ENCODE measurements at places on chromosomes 1 and 21.
A peak's percentile ranks its signal among the peaks of the same experiment; 100 is the strongest.

DNA sequence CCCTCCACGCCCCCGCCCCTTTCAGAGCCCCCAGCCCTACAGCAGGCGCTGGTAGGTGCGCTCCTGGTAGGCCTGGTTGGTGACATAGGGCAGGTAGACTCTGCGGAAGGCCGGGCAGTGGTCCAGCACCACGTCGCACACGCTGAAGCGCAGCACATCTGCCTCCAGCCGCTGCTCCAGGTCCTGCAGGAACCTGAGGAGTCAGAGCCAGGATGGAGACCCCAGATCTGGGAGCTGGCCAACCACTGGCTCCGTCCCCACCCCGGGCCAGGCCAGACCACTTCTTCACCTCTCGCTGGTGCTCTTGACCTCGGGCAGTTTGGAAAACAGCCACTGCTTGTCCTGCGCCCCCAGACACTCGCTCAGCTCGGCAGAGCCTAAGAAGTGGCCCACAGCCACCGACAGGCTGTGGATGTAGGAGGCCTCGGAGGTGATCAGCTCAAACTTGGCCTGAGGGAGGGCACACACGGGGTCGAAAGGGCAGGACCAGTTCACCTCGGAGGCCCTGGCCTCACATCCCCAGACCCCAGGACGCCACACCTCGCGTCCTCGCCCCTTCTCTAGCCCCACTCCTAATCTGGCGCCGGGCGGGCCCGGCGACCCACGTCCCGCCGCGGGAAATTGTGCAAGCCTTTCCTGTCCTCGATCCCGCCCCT is 6.4 kb downstream of the ARHGEF19 start:
- DNase-seq, result no peak

- no peak for DNase-seq
Measured at GRCh38 chr1:98963064-98963758, 41.5 kb downstream of the PLPPR5 start.

DNA sequence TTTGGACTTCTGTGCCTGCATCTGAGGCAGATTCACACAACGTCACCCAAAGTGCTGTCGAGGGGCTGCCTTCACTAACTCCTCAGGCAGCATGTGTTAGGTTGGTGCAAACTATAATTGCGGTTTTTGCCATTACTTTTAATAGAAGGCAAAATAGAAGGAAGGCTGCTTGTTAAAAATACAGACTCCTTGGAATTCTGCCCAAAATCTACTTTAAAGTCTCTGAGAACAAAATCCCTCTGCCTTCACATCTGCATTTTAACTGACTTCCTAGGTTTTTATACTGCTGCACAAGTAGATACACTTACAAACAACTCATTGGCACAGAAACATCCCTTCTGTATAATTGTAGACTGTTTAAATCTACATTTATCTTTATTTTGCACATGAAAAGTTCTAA is 41.3 kb upstream of the SLC19A2 start:
- no peak for DNase-seq

DNA sequence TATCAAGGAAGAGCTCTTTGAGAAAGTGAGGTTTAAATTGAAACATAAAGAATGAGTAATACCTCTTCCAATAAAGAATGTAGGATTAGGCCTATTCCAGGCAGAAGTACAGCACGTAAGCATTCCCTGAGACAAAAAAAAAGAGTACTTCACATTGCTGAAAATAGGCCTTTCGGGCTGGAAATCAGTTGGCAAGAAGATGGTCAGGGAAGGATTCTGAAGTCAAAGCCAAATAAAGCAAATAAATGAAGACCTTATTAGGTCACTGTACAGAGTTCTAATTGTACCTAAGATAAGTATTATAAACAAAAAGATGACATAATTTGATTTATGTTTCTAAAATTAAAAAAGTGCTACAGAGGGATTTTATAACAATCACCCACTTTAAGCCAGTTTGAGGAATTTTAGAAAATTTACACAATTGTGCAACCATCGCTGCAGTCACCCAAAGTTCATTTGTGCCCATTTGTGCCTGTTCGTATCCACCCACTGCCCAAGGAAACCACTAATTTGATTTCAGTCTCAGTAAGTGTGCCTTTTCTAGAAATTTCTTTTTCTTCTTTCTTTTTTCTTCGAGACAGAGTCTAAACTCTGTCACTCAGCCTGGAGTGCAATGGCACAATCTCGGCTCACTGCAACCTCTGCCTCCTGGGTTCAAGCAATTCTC is 58.6 kb downstream of the FMO4 start:
- no peak for DNase-seq

- DNase-seq, result no peak
Measured at GRCh38 chr1:2412773-2413494, 570 bp upstream of the PEX10 start.

- no peak for DNase-seq
Measured at GRCh38 chr1:33428661-33429060, 2.2 kb downstream of the PHC2 start.

- DNase-seq, result no peak
Measured at GRCh38 chr1:167158813-167159275, 61.8 kb upstream of the POU2F1 start.

DNA sequence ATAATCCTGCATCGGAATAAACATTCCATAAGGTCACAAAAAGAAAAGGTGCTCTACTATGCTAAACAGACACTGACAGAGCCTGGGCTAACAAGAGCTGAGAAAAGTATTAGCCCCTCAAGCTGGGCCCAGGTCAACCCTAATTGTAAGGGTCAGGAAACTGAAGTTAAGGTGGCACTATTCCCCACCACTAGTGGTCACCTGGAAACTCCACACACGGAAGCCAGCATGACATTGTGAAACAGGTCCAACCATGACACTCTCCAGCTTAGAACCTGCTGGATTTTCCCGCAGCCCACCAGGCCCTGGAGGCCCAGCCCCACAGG is 1.2 kb downstream of the PTTG1IP start:
- no peak for DNase-seq

- DNase-seq, result no peak
Measured at GRCh38 chr1:111197598-111198284, 2.7 kb downstream of the DENND2D start.

GRCh38 chr1:223421025-223421424 is 27.8 kb downstream of the CCDC185 start:
- DNase-seq, result no peak

- no peak for DNase-seq
Measured at GRCh38 chr1:207018707-207019106, 13.8 kb downstream of the C1orf116 start.

GRCh38 chr21:36923270-36923669 is 43.2 kb downstream of the HLCS start:
- DNase-seq, result no peak

DNA sequence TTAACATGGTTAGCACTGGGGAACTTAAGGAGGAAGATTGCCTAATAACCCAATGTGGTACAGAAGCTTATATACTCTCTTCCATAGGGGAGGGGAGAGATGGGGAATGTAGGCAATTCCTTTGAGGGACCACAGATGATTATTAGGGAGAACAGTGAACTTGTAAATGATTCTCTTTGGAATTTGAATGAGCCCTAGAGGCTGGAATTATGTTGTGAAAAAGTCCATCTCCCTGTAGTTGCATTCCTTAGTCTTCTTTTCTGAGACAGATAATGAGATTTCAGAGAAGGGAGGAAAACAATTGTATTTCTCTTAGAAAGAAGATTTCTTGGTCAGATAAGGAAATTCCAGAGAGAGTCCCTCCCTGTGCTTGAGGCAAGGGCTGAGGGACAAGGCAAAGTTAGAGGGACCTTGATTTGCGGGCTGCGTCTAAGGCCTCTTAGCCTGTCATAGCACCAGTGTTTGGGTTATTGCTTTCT is 89.0 kb upstream of the HMCN1 start:
- DNase-seq, result no peak

DNA sequence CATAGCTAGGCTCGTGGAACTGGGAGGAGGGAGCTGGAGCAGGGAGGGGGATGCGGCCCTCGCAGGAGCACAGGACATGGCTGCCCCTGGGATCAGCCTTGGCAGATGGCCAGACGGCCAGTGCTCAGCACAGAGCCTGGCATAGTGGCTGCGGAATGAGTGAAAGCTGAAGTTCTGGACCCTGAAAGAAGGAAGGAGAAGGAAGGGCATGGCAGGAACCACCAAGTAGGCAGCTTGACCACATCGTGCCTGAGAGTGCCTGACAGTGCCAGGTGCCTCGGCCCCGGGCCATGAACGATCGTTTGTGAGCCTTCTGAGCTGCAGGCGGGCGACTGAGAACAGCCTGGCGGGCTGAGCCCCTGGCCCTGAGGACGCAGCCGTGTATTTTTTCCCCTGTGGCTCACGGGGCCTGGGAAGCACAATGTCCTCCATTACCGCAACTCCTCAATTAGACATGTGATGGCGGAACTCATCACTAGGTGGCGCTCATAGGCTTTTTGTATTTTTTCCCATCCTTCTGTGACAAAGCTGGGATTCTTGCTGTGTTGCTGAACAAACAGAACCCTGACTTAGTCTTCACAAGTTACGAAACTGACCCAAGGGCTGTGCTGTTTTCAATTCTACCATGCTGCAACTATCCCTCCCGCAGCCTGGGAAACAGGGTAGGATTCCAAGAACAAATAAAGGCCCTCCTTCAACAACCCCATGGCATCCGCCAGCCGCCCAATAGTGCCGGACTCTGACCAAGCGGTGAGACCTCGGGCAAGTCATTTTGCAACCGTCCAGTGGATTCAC is 29.9 kb upstream of the TMEM61 start:
- peak; percentile 84 for DNase-seq

DNA sequence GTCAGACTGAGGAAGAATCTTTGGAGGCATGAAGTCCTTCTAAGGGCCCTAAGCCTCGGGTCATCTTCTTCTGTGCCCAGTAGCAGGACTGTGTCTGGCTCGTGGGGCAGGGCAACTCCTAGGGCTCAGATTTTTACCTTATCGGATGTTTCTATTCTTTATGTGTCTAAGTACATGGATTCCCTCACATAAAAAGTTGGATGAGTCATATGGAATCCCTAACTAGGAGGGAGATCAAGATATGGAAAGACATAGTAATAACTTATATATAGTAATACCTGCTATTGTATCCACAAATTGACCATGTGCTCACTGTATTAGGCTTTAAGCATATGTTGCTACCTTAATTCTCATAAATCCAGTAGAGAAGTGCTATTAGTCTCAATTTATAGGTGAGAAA is 364.5 kb upstream of the CAMK1G start:
- DNase-seq, result no peak

DNA sequence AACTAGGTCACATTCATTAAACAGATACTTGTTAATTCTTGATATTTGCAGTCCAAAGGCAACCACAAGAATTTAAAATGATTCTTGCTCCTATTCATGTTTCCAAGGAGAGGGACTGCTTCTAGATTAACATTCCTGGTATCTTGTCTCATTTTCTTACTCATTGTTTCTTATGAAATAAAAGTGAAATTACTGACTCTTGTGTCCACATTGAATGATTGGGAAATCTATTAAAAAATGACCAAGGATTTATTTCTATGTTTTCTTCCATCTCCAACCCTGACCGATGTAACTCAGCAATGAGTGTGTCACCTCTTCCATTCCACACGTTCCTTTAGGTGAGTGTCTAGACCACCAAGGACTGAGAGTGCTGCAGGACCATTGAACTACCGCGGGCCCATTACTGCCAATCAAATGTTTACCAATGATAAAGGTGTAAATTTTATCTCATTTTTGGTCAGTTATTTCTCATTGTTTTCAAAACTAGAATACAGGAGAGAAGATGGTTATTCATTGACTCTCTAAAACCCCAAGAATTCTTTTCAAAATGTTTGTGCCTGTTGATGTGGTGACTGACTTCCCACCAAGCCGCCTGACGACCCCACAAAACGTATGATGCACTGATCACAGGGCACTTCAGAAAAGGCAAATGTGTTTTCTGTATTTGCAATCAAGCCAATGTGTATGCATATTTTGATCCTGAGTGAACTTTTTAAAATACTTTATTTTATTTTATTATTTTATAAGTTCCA is 414.6 kb upstream of the PTBP2 start:
- DNase-seq, result no peak

DNA sequence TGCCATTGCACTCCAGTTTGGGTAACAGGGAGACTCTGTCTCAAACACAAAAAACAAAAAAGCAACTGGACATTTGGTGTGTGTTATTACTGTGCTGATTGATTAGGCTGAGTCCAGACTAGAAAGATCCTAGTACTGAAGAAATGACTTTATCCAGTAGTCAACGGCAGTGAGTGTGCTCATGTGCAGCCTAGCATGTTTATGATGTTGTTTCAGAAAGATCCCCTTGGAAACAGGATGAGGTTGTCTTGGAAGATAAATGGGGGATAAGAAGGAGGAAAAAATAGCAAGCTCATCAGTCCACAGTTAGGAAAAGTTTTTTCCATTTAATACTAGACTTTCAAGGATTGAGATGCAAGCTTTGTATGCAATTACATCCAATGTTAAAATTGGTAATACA is 14.3 kb downstream of the RUSC1 start:
- DNase-seq, result no peak

GRCh38 chr1:80657044-80657643 is 1143.6 kb upstream of the ADGRL2 start:
- DNase-seq, result no peak

GRCh38 chr21:16455978-16456377 is 726.2 kb downstream of the USP25 start:
- DNase-seq, result peak; percentile 92

- DNase-seq, result no peak
Measured at GRCh38 chr1:14786109-14786675, 187.7 kb downstream of the KAZN start.

DNA sequence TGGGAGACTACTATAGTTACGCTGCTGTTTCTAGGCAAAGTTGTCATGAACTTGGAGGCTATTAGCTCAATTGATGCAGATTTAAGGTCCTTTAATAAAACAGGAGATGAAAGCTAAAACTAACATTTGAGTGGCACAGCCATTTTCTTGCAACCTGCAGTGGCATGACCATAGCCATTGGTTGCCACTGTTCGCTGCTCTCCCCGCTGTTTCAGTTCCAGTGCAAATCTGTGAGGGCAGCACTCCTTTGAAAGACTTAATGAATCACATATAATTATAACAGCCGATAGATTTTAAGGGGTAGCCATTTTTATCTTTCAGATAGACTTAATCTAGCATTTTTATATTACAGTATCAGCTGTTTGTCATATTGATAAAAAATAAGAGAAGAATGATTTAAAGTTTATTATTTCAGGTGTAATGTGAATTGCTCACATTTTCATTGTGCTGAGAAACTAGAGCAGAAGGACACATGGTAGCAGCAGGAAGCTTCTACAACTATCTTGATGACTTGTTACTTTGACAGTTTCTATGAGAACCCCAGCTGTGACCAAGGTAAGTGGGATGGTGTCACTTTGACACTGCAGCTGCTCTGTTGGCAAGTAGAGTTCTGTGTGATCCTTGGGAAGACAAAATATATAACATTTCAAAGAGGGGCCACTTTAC is 203.7 kb downstream of the PLA2G4A start:
- DNase-seq, result no peak

- no peak for DNase-seq
Measured at GRCh38 chr1:53919675-53920066, 25.7 kb downstream of the DIO1 start.

DNA sequence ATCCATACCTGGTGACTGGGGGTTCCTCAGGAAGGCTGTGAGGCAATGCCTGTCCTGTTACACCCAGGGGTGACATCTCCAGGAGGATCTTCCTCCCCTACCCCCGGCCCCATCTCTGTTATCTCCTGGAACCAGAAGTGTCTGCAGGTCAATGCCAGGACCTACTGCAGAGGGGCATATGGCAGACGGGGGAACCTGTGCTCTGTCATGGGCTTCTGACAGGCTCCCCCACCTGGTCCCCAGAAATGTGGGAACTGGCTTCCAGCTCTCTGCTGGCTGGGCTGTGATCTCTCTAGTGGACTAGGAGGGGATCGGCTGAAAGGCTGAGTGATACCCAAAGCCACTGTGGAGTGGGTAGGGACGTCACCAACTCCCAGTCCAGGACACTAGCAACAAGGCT is 21.0 kb downstream of the KCND3 start:
- no peak for DNase-seq

- DNase-seq, result no peak
Measured at GRCh38 chr1:159930634-159931033, 5.3 kb upstream of the TAGLN2 start.
